ENCODE measurements at places on chromosomes 4 and X.

DNA sequence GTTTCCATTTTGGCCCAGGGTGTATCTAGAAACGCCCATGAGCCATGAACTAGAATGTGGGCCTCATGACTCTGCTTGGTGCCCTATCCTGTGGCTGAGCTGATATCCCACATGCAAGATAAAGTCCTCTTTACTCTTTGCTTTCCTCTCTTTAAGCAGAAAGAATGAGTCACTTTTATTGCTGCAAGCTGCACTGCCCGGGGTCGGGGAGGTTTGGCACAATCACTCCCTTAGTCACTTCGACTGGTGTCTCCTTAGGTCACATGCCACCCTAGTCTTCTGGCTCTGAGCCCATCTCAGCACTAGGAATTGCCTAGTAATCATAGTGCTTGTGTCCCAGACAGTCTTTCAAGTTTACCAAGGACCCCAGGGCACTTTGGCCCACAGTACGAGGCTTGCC, 75.1 kb upstream of the CXorf66 start:
- DNase-seq, result no peak

DNA sequence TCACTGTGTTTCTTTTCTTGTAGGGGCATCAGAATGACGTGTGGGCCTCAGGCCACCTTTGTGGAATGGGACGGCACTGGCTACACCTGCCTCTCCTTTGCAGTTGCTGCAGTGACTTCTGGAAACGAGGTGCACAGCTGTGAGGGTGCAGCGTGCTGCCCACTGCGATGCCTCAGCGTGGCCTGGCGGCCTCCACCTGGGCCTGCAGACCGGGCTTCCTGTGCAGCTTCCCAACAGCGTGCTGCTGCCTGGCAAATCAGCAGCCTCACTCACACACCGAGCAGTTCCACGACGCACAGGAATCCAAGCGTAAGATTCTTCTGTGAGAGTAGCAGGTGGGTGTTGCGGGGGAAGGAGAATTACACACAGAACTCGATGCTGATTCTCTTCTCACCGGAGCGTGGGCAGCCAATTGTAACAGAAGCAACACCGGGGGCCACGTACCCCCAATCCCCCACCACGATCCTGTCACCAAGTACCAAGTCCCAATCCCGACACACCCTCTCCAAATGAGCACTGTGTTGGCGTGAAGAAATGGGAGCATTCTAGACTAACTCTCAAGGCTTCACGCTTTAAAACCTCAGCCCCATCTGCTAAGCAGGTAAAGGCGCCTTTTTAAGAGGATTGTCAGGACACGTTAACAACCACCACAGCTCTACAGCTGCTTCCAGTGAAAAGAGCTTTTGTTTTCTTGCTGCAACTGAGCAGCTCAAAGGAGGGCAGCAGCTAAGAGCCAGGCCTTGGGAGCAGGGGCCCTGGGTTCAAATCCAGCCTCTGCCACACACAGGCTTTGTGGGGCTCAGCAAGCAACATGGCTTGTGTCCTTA, 16.9 kb downstream of the WDR1 start:
- DNase-seq, result no peak

GRCh38 chr4:176793060-176793605, 411 bp upstream of the VEGFC start:
- DNase-seq, result no peak

- no peak for DNase-seq
These were observed 14.8 kb downstream of the ANK2 start for GRCh38 chr4:113064244-113064643.

DNA sequence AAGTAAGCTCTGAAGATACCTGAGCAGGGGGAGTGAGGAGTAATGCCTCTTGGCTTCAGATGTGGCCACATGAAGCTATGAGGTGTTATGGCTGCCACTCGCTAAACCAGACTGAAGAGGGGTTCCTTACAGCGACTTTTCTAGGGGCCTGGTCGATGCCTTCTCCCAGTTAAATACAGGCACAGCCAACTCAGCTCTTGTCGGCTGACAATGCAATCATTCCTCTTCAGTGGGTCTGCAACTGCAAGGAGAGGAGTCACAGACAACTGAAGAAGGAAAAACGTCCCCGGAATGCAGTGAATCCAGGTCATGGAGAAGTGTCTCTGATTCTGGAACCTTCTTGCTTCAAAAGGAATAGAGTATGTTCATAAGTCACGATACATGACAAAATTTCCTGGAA, 106.4 kb downstream of the RNF150 start:
- no peak for DNase-seq
